ENCODE measurements at places on chromosomes 7 and 10.

DNA sequence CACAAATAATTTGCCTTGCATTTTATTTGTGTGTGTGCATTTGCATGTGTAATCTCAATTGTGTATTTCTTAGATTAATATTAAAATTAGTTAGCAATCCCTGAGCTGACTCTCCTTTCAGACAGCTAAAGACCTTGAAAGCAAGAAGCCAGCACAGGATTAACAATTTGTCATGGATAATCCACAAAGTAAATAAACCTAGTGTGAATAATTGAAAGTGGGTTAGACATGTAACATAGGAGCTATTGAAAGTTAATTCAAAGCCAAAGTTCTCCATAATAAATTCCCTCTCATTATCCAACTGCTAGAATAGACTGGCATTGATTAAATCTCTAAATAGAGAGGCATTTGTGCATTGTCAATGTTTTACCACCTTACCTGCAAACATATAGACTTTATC, 326.1 kb downstream of the PLXDC2 start:
- DNase-seq = peak; percentile 5

GRCh38 chr7:157458254-157458633, 121.4 kb downstream of the DNAJB6 start:
- DNase-seq = no peak

GRCh38 chr7:98335411-98335977, 54.0 kb downstream of the BRI3 start:
- DNase-seq = no peak

DNA sequence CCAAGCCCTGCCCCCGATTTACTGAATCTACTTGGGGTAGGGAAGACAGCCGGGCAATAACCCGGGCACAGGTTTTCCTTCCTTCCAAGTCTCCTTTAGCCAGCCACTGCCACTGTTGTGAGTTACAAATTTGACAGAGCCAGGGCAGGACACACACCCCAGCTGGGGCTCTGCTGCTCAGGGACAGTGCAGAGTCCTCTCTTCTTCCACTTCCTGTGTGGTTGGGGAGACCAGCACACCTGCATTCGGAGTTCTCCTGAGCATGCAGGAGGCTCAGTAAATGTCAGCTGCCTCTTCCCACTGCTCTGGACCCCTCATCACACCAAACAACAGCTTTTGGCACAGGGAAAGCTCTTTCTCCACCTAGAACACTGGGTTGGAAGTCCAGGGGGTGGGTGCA, 21.3 kb downstream of the CHST15 start:
- no peak for DNase-seq

GRCh38 chr10:22333167-22333974, 11.9 kb upstream of the SPAG6 start:
- no peak for DNase-seq

DNA sequence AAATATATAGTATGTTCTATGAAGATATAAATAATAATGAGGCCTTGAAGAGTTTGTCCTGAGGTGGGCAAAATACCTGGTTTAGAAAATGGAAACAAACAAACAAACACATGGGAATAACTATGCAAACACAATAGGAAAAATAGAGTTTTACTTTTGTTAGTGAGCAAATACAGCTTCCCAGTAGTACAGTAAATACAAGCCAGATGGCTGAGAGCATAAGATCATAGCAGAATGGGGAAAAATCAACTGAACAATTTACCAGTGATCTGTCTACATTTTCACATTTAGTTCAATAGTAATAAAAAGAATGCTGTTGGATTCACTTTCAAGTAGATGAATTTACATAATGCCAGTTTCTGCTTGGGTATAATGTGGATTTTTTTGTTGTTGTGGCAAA, 45.1 kb downstream of the ADD3 start:
- DNase-seq = peak; percentile 18

GRCh38 chr10:77433546-77433945, 204.1 kb downstream of the KCNMA1 start:
- no peak for DNase-seq

GRCh38 chr10:125003146-125003900, 61.4 kb downstream of the ZRANB1 start:
- DNase-seq = no peak

DNA sequence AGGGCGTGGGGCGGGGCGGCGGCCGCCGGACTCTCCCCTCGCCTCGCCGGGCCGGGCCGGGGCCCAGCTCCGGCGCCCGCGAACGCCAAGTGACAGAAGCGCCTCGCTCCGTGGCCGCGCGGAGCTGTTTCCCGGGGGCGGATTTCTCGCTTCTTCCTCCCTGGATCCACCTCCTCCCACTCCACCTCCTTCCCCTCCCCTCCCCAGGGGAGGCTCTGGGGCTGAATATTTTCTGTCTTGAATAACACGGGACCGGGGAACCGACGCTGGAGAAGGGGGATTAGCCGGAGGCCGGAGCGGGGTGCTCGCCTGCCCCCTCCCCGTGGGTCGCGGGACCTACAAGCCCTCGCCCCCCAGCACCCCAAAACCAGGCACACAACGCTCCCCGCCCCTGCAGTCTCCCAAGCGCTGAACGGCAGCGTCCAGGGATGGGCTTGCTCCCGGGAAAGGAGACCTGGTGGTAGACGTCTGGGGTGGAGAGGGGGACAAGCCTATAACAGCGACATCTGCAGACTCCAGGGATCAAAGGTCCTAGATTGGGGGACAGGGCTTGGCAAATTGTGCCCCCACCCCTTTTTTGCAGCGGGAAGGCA, at the start of gene ARHGAP21:
Gene ARHGAP21, minus strand, starts transcription at position 100 of the 593 bp plus-strand sequence. CDS start 1,988 bp downstream, outside the sequence.
- peak; percentile 89 for DNase-seq

DNA sequence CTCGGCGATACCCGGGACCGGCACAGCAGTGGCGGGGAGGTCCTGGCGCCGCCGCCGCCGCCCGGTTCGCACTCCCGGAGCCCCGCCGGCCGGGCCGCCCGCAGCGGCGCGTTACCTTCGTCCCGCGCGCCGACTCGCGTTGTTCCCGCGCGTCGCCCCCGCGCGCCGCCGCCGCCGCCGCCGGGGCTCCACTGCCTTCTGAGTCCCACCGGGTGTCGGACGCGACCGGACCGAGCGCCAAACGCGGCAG, at the start of gene EZH2:
Gene EZH2, minus strand, starts transcription at position 243 of the 250 bp plus-strand sequence. CDS start 36,993 bp downstream, outside the sequence.
- DNase-seq = no peak

DNA sequence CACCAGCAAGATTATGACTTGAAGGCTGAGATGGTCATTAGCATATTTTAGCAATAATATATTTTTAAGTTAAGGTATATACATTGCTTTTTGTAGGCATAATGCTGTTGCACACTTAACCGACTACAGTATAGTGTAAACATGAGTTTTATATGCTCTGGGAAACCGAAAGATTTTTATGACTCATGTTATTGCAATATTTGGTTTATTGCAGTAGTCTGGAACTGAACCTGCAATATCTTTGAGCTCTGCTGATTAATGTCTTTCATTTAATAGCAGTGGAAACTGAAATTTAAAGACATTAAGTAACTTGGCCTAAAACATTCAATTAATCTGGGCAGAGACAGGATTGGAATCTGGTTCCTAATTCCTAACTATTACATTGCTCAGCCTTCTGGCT, 266.7 kb upstream of the PLXDC2 start:
- DNase-seq = no peak

GRCh38 chr7:16916105-16916639, 34.4 kb upstream of the AGR3 start:
- peak; percentile 63 for DNase-seq

- DNase-seq = no peak
Measured at GRCh38 chr7:73329861-73330581, 2.1 kb downstream of the FKBP6 start.

DNA sequence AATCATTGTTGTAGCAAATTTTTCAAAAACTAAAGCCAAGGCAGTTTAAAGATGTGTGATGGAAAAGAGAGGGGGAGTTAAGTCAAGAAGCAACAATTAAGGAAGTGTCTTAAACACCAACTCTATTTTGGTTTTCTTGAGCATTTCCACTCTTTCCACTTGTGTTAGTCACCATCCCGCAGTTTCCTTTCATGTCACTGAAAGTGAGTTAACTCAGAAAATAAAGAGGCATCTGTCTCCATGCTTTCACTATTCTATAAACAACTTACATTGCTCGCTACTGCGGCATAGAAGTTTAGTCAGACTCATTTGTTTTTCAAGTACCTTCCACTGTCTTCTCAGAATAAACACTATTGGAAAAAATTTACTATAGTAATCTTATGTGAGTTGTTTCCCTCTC, 284.9 kb upstream of the SEMA3D start:
- DNase-seq = no peak

- peak; percentile 64 for DNase-seq
Measured at GRCh38 chr10:112952282-112953173, 2.5 kb downstream of the TCF7L2 start.

GRCh38 chr10:86942441-86943315, 14.7 kb downstream of the MMRN2 start:
- DNase-seq = peak; percentile 56

DNA sequence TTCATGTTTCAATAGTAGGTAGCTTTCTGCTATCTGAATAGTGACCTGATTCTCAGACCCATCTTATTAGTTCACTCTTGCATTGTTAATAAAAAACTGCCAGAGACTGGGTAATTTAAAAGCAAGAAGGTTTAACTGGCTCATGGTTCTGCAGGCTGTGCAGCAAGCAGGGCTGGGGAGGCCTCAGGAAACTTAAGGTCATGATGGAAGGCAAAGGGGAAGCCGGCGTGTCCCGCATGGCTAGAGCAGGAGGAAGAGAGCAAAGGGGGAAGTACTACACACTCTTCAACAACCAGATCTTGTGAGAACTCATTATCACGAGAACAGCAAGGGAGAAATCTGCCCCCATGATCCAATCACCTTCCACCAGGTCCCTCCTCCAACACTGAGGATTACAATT, 185.2 kb upstream of the PITRM1 start:
- no peak for DNase-seq

DNA sequence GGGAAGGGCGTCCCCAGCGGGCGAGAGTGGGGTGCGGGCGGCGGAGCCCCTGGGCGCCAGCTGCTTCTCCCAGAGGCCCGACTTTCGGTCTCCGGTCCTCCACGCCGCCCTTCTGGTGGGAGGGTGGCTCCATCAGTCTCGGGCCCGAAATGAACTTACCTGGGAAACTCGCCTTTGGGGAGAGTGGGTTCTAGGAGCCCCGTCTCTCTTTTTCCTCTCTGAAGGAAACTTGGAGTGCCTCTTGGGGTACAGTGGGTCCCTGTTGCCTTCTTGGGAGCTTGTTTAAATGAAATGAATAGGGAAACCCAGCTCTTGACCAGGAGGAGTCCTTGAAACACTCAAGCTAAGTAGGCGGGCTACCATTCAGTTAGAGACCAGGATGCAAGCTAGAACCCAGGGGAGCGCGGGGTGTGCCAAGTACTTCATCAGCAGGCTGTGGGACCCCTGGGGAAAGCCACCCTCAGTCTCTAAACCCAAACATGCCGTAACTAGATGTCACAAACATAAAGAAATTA, 1.3 kb downstream of the SLC26A4 start:
- DNase-seq = peak; percentile 59

DNA sequence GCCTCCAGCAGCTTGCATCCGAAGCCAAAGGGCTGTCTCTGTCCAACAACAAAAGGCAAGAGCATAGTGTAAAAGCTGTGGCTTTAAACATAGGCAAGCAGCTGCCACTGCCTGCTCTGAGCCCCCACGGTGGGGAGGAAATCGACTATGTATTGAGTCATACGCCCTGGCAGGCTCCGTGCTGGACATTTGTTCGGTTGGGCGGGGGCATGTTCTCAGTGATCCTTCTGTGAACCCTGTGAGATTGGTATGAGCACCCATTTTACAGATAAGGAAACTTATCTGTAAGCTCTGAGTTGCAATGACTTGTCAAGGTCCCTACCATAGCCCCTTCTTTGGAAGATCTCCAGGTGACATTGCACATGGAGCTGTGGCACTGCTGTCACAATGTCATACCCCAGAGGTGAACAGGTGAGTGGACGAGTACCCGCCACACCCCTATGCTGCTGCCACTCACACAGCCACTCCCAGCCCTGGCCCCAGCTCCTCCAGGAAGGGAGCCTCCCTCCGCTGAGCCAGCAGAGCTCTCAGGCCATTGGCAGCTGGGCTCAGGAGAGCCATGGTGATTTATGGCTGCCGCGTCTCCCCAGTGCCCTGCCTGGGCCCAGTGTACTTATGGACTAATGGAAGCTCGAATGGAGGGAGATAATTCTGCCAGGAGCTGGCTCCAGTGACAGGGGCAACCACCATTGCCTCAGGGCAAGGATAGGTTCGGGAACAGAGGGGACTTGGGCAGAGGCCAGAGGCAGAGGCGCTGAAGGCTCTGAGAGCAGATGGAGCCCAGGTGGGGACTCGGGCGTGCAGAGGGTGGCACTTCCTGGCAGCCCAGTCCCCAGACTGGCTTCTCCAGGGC, 43.7 kb downstream of the UNC5B start:
- DNase-seq = no peak

DNA sequence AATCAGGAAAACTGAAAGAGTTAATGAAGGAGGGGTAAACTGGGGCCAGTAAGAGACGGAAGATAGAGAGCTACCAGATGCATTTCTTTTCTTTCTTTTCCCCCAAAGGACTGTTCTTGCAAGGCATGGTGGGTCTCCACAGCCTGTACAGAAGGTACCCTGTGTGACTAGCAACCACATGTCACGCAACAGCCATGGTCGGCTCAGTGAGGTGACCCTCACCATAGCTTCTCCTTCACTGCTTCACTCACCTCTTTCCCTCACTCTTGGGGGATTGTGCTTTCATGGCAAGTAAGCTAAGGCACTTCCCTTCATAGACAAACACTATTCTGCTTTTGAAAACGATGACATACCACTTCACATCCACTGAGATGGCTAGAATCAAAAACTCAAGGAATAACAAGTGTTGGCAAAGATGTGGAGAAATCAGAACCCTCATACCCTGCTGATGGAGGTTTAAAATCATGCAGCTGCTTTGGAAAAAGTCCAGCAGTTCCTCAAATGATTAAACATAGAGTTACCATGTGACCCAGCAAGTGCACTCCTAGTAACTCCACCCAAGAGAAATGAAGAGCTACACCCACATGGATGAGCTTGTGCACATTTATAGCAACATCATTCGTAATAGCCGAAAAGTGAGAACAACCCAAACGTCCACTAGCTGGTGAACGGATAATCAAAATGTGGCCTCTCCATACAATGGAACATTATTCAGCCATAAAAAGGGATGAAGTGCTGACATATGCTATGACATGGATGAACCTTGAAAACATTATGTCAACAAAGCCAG, 3.8 kb upstream of the INSIG1 start:
- no peak for DNase-seq

DNA sequence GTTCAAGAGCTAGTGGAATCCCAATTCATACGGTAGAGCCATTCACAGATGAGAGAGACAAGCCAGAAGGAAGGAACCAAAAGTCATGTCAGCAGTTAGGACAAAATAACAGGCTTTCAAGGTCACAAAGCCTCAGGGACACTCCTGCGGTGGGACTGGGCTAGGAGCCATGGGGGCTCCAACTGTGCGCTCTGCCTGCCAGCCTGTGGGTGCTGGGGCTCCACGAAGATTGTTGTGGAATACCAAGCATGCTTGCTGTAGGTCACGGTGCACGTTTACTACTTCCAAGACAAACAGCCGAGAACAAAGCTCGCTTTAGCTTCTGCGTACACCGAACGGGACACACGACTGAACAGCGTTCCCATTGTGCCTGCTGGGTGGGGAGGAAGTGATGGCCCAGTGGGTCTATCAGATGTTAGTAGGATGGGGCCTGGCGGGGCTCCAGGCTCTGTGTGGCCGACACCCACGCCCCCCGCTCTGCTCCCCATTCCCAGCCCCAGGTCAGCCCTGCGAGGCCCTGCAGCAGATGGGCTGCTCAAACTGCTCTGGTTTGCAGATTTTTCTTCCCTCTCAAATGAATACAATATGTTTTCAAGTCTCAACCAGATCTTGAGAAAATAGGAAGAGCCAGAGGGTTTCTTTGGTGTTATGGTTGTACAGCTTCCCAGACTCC, 158.9 kb downstream of the EGFR start:
- DNase-seq = no peak

GRCh38 chr10:72615970-72616369, 9.9 kb downstream of the MICU1 start:
- DNase-seq = no peak
